Nephron progenitor cell (in vitro differentiated cells): ENCODE measurements at places on chromosomes 5 and 9.

GRCh38 chr9:130433168-130433946 is 11.4 kb upstream of the ASS1 start:
- no peak overlapping the region for H3K27ac ChIP-seq
- H3K4me3 ChIP-seq: peak overlapping the region; percentile 64
- peaks cover 61% of the 10 kb centered on the region for H3K27me3 ChIP-seq
- no peaks in the 10 kb centered on the region for H3K36me3 ChIP-seq
- H3K4me1 ChIP-seq: peaks cover 30% of the 10 kb centered on the region

DNA sequence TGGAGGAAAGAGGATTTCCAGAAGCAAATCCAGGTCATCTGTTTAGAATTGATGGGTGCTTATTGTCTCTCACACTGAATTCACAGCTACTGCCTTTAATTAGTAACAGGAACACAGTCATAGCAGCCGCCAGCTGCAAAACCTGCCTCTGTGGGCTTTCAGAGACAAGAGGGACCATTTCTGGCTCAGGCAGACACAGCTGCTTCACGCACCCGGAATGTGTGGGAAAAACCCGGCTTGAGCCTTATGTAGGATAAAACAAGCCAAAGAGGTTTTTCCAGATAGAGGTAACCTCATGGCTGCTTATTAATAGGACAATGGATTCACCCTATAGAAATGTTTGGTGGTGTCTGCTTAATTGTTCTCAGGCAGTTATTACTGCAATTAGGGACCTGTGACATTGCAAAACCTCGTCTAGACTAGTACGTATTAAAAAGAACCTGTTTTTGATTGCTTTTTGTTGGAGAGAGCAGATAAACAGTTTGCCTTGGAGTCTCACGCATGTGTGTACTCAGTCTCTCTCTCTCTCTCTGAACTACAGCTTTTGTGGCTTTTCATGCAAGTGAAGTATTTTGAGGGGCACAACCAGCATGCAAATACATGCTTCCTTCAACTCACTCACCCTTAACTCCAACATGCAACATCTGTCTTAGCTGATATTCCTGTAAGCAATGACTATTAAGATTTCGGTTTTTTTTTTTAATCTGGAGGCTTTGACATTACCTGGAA is 302.7 kb downstream of the PLK2 start:
- no peak overlapping the region for H3K27ac ChIP-seq
- H3K4me3 ChIP-seq: no peak overlapping the region
- H3K36me3 ChIP-seq: peaks cover 4% of the 10 kb centered on the region
- DNase-seq: no peak
- peaks cover 7% of the 10 kb centered on the region for H3K4me1 ChIP-seq

- peaks cover 5% of the 10 kb centered on the region for H3K27me3 ChIP-seq
- no peak overlapping the region for H3K27ac ChIP-seq
Measured at GRCh38 chr5:133794771-133795415, 173.5 kb downstream of the C5orf15 start.

- no peaks in the 10 kb centered on the region for H3K4me1 ChIP-seq
- no peak overlapping the region for H3K4me3 ChIP-seq
- no peak overlapping the region for H3K27ac ChIP-seq
Measured at GRCh38 chr9:131781069-131781468, 41.2 kb upstream of the RAPGEF1 start.

DNA sequence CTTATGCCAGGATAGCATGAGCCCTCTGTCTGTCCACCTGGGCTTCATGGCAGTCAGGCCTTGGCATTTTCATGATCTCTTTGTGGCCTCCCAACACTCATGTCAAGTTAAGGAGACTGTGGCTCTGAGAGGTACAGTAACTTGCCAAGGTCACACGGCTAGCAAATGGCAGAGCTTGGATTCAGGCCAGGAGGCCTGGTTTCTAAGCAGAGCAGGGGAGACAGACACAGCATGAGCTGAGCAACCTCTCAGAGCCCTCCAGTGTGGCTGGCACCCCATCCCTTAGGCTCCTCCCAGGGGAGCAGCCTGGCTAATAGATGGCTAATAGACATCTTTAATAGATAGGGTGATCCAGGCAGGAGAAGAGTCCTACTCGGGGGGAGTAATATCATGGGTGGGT is 4.1 kb downstream of the SYNPO start:
- H3K27me3 ChIP-seq: peaks cover 10% of the 10 kb centered on the region
- H3K4me3 ChIP-seq: no peak overlapping the region
- peak overlapping the region; percentile 93 for H3K27ac ChIP-seq
- no peaks in the 10 kb centered on the region for H3K36me3 ChIP-seq
- peaks cover 76% of the 10 kb centered on the region for H3K4me1 ChIP-seq

GRCh38 chr5:147800491-147800890 is 18.0 kb upstream of the JAKMIP2 start:
- H3K4me3 ChIP-seq: no peak overlapping the region
- peaks cover 7% of the 10 kb centered on the region for H3K27me3 ChIP-seq
- DNase-seq: no peak
- H3K4me1 ChIP-seq: peaks cover 12% of the 10 kb centered on the region
